ENCODE measurements at places on chromosomes 7 and 10.

GRCh38 chr10:34292675-34293074, 522.4 kb downstream of the PARD3 start:
- DNase-seq = no peak

- DNase-seq = no peak
Measured at GRCh38 chr10:114420811-114421485, 16.6 kb upstream of the AFAP1L2 start.

- DNase-seq = peak; percentile 59
Measured at GRCh38 chr7:73623798-73624668, at the start of gene MLXIPL. Gene MLXIPL (minus strand): TSS chr7:73624522. CDS start chr7:73624492, 30 bp downstream.

DNA sequence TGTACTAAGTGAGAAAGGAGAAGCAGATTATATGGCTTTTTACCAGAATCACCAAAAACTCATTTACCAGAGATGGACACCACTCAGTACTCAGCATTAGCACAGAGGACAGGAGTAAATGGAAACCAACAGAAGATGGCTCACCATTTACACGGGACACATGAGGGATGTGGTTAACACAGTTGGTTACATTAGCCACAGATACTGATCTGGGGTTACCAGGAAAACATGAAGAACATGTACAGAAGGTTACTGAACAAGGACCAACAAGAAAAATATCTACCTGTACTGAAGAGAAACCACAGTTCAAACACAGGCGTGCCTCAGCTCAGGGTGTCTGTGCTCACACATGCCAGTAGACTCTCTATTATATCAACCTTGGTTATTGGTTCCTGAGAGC, 1285.8 kb upstream of the SORCS1 start:
- no peak for DNase-seq

DNA sequence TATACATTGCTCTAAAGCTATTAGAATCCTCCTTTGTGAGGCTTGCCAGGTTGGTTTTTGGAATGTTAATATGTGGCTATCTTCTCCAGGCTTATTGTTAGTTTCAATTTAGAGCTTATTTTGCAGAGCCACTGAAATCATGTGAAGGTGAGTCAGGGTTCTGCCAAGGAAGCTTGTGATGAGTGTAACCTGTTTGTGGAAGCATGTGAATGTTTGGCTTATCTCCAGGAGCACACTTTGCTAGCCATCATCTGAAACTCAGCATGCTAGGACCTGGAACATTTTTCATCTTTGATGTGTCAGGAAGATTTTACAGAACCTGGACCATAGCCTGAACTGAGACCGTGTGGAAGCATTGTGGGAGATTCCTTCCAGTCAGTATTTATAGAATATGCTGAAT, 197.3 kb downstream of the PPP1R9A start:
- DNase-seq = no peak

- DNase-seq = no peak
Measured at GRCh38 chr10:79319115-79319771, 28.0 kb upstream of the PPIF start.

DNA sequence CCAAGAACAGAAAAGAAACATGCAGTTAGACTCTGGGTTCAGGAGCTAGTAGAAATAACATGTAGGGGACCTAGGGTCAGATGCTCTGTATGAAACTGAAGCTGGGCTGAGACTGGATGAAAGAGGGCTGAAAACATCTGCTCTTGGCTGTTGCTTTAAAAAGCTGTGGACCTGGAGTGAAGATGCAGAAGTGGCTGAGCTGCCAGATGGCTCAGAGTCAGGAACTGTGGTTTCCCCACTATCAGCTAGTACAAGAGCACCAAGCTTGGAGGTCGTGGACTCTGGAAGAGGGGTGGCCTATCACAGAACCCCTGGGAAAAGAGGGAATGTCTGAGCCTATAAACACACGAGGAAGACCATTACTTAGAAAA, 5.9 kb downstream of the ADK start:
- DNase-seq = no peak

GRCh38 chr7:138979226-138979979, 1.8 kb downstream of the KIAA1549 start:
- no peak for DNase-seq

DNA sequence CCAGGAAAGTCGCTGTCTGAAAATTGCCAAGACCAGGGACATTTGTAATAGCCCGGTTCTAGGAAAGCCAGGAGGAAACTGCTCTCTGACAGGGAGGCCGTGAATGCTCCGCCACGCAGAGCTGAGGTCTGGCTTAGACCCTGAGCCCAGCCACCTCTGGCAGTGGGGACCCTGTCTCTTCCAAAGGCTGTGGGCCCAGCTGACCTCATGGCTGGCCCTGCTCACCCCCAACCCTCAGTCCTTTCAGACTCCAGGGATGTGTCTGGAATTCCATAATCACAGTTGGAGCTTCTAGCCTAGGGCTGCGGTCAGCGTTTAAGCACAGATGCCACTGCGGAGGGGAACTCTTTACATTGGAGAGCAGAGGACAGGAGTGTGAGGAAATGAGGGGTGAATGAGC, 6.6 kb upstream of the VIPR2 start:
- DNase-seq = no peak

Data from CD4-positive, alpha-beta T cell treated with Interleukin-1 beta for 1 hour (primary cell).